Stimulated activated CD8-positive, alpha-beta memory T cell treated with anti-CD3 and anti-CD28 coated beads, Interleukin-7, amount 100 ng/mL, for 24 hours (primary cell): ENCODE measurements at places on chromosomes 12 and 14.

DNA sequence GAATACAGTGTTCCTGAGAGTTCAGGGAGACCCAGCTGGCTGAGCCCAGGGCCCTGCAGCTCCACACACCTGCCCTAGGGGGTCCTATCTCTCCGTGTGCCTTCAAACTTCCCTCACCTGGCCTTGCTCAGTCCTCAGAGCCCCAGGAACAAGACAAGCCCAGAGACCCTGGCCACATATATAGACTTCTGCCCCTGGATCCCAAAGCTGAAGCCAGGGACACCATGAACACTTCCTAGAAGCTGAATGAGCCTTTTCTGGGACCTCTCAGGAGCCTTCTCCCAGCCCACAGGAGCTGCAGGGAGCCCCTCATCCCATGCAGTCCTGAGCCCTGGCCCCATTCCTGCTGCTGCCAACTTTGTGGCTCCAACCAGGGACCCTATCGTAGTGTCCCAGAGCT is 190.5 kb downstream of the DICER1 start:
- no peak for DNase-seq

DNA sequence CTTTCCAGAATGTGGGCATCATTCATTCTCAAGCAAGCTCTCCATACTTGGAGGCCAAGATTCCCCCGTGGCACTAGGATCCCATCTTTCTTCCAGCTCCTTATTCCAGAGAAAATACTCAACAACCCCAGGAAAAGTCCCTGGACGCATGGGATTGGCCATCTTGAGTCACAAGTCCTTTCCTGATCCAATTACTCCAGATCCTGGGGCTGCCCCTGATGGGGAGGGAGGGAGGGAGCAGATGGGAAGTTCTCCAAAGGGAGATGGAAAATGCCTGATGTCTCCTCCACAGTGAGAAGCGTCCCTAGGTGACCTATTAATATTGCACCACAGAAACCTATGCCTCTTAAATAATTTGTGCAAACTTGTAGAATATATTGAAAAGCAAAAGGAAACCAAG is 12.4 kb upstream of the KCNK13 start:
- no peak for DNase-seq

GRCh38 chr12:50508970-50509663 is 4.3 kb downstream of the DIP2B start:
- no peak for DNase-seq

GRCh38 chr14:25116607-25117006 is 66.7 kb upstream of the STXBP6 start:
- no peak for DNase-seq

GRCh38 chr12:5582541-5582940 is 150.6 kb downstream of the NTF3 start:
- no peak for DNase-seq

DNA sequence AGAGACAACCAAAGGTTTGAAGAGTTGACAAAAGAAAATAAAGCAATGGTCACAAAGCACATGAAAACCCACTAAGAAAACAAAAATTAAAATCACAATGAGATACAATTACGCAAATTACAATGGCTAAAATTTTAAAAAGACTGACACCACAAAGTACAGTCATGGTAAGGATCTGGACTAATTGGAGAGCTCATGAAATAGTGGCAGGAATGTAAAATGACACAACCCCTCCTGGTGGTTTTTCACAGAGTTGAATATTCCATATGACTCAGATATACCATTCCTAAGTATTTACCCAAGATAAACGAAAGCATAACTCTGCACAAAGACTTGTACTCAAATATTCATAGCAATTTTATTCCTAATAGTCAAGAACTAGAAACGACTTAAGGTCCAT is 65.9 kb downstream of the NOVA1 start:
- no peak for DNase-seq

DNA sequence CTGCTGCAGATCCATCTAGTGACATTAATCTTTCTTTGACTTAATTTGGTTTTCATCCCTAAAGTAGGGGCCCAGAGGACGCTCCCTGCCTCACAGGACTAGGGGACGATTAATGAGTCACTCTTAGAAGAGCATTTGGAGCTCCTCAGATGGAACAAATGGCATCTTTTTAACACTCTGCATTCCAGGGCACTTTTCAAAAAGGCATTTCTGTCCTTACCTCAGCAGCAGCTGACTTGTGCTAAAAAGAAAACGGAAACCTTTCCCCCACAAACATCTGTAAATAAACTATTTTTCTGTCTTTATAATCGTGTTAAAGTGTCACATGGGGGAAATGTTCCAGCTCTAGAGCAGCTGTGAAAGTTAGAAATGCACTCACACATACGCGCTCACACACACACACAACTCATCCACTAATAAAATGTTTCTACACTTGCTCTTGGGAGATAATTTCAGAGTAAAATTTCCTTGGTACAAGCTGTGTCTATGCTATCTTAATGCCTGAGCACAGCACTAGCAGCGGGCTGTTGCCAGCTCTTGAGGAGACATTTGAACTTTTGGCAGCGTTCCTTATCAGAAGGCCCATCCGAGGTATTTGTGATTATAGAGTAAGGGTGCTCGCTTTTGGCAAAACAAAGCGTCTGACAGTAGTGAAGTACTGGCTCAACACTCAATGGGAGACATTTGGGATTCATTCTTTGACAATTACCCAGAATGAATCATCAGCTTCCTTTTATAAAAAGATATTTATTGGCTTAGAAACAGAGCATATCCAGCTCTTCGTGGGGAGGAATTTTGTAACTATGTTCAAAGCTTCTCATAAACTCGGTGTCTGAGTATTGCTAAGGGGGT is 141.3 kb downstream of the PLXNC1 start:
- DNase-seq: no peak

GRCh38 chr14:74507085-74507484 is 13.5 kb downstream of the ISCA2 start:
- no peak for DNase-seq

GRCh38 chr12:20643822-20644221 is 51.3 kb upstream of the SLCO1C1 start:
- DNase-seq: no peak

DNA sequence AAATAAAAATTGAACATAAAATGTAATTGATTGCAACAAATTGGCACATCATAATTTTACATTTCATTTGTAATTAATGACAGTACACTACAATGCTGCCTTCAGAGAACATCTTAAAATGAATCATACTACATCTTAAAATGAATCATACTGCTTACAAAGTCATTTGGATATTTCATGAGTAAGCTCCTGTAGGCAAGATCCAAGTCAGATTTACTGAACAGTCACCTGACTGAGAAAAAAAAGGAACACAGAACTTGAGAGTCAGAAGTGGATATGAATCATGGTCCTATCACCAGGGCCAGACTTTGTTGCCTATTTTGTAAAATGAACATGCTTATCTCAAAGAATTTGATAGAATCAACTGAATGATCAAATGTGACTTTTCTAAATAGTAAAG is 32.7 kb upstream of the FBLN5 start:
- DNase-seq: no peak

DNA sequence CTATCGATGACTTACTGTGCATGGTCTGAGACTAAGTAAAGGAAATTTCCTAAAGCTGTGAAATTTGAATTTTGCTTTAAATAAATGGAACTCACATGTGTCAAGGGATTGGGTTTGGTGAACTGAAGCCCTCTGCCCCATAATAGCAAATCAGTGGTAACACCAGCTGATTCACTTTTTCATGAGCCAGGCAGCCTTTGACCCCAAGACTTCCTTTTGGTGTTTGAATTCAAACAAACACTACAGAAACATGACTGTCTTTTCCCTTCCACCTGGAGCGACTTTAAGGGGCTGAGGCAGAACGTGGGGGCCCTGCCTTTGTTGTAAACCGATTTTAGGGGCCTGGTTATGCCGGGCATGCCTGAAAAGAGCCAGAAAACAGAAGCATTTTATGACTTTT is 28.8 kb downstream of the KCTD10 start:
- no peak for DNase-seq

DNA sequence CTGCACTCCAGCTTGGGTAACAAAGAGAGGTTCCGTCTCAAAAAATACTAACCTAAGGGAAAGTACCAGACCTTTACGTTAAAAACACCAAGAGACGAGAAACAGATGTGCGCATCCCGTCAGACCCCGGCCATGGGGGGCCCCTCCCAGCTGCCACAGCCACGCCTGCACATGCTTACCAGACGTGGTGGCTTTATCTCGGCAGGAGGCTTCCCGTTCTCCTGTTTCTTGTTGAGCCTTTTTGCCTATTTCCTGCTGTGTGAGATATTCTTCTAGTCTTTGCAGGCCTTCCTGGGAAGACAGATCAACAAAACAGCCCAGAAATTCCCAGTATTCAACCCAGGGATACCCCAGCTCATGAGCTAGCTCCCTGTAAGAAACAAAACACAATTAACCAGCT is 23.6 kb downstream of the PGAM5 start:
- DNase-seq: no peak

GRCh38 chr12:13176256-13176655 is 20.3 kb upstream of the EMP1 start:
- no peak for DNase-seq

- no peak for DNase-seq
Observed at GRCh38 chr12:39037115-39037514, 131.7 kb upstream of the CPNE8 start.

DNA sequence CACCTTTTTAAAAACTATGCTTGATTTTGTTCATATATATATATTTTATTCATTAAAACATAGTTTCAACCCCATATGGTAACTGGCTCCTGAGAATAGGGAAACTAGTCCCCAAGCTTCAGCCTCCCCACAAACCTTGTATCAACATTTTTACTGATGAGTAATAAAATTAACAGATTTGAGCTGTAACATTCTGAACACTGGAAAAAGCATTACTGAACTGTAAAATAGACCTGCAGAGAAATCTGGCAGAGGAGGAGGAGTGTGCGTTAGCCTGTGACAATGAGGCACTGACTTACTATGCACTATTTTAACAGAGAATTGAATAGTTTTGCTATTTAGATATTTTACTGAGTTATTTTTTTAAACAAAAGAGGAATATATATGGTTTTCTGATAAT is 43.1 kb downstream of the FRS2 start:
- DNase-seq: no peak

DNA sequence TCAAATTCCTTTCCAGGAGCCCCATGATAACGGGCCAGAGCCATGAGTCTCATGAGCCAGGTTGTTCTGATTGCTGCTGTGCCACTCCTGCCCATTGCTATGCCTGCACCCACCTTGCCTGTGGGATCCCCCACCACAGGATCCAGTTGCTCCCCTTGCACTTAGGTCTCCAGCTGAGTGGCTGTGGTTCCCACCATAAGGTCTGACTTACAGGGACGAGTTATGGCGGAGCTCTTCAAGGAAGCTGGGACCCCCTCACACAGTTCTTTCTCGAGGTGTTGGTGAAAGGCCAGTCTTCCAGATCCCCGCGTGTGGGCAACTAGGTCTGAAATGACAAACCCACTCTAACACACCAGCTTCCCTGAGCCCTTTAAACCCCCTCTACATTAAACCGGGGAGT is 111.9 kb upstream of the C14orf180 start:
- DNase-seq: no peak

DNA sequence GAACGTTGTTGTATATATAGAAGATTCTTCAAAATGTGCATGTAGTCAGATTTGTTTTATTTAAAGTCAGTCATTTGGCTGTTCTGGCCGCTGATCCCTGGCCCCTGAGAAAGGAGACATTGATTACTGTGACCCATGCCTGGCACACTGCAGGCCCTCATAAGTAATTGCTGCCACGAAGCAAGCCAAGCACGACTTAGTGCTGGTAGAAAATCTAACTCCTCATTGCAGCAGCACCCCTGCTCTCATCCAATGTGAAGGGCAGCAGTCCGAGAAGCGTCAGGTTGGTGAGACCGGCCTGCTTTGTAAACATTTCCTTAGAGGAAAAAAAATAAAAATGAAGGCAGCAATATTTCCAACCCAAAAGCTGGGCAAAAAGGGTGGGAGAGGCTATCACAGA is 22.8 kb upstream of the TMTC2 start:
- no peak for DNase-seq

- DNase-seq: no peak
Observed at GRCh38 chr12:26372866-26373265, 177.5 kb downstream of the SSPN start.

DNA sequence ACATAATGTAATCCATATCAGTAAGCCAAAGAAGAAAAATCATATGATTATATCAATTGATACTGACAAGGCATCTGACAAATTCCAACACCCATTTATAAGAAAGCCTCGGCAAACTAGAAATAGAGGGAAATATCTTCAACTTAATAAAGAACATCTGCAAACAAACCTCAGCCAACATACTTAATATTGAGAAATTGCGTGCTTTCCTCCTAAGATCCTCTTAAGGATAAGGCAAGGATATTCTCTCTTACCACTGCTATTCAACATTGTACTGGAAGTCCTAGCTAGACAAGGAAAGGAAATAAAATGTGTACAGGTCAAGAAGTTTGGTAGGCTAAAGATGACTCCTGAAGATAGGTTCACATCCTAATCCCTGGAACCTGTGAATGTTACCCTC is 115.9 kb downstream of the DERA start:
- DNase-seq: no peak

DNA sequence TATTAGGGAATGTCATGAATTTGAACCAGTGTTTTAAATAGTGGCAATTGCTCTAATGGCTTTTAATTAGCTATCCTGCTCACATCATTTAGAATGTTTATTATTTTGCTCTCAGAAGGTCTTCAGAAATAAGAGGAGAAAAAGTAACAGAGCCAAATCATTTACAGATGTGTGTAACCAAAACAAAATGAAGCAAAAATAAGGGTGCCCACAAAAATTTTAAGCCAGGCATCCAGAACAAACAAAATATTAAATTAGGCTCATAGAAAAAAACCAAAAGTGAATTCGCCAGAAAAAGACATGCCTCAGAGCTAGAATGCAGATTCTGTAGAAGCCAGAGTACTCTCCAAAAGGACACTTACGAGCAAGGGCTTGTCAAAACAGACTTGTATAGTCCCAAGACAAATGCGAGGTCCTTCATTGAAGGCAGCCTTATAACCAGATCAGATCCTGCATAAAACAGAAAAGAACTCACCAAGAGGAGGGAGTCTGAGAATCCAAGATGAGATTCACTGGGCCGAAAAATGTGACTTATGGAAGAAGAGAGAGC is 20.2 kb upstream of the SERPINA1 start:
- DNase-seq: no peak

- no peak for DNase-seq
Observed at GRCh38 chr12:98998697-98999299, 353.7 kb downstream of the APAF1 start.

DNA sequence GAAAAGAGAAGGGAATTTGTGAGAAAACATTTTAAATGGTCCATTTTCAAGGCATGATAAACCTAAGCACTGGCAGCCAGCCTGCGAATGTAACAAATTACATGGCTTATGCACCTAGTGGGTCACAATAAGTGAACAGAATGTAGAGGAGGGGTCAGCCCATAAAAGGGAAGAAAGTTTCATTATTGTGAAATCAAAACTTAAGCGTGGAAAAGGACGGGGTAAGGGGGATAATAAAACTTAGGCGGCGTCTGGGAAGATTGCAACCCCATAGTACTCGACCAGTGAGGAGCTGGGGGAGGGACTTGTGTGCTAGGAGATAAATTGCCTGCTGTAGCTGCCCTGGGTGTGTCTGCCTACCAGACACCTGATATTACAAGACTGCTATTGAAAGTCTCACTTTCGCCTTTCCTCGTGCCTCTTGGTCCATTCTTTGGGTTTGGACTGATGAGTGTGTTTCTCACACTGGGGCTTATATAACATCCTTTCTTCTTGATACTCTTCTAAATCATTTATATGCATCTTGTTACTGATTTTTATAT is 40.6 kb downstream of the ZDHHC17 start:
- no peak for DNase-seq

- DNase-seq: no peak
Observed at GRCh38 chr14:99412117-99413061, 68.3 kb downstream of the SETD3 start.

- no peak for DNase-seq
Observed at GRCh38 chr14:20503898-20504297, 1.4 kb upstream of the RNASE10 start.

GRCh38 chr12:113262710-113263109 is 41.4 kb downstream of the TPCN1 start:
- DNase-seq: no peak
